ENCODE measurements at places on chromosomes 5 and 9. TPM values are rescaled to one million over a fixed set of nuclear protein-coding genes. Genes with fewer than 3 reads are reported as not detected.

Gene MEIKIN
- total RNA-seq, result not detected

Gene STKLD1
- total RNA-seq, result 0.91 TPM

Gene ANKRD18A
- 0.79 TPM for total RNA-seq

Gene SH3PXD2B
- 0.09 TPM for total RNA-seq

DNA sequence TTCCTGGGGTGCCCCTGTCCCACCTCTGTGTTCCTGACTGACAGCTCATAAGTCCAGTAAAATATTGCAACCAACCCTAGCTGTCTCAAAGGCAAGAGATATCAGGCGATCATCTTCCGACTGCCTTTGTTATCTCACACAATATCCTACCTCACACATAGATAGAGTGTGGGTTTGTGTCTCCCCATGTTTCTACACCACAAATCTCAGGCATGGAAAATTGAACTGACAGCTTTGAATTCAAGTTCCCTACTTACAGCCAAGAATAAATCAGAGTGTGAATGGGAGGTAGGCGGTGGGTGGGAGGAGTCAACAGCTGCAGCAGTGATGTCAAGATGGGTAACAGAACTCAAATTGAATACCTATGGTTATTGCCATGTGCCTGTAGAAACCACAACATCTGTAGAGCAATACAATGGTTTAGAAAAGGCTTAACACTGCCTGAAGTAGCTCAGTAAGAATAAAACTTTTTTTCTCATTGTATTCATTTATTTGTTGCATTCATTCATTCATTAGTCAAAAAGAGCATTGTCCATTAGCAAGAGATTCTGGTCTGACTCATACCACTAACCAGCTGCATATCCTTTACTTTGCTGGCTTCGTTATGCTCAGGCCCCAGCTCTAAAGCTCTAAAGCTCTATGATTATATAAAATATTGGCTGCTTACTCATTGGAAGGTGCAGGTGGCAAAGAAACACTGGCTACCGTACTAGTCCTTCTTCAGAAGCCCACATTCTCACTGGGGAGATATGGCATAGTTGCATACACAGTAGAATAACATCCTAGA, 108.2 kb upstream of the DMAC1 start:
- no peak for DNase-seq

GRCh38 chr5:14025569-14026286, 81.2 kb upstream of the DNAH5 start:
- no peak for DNase-seq

DNA sequence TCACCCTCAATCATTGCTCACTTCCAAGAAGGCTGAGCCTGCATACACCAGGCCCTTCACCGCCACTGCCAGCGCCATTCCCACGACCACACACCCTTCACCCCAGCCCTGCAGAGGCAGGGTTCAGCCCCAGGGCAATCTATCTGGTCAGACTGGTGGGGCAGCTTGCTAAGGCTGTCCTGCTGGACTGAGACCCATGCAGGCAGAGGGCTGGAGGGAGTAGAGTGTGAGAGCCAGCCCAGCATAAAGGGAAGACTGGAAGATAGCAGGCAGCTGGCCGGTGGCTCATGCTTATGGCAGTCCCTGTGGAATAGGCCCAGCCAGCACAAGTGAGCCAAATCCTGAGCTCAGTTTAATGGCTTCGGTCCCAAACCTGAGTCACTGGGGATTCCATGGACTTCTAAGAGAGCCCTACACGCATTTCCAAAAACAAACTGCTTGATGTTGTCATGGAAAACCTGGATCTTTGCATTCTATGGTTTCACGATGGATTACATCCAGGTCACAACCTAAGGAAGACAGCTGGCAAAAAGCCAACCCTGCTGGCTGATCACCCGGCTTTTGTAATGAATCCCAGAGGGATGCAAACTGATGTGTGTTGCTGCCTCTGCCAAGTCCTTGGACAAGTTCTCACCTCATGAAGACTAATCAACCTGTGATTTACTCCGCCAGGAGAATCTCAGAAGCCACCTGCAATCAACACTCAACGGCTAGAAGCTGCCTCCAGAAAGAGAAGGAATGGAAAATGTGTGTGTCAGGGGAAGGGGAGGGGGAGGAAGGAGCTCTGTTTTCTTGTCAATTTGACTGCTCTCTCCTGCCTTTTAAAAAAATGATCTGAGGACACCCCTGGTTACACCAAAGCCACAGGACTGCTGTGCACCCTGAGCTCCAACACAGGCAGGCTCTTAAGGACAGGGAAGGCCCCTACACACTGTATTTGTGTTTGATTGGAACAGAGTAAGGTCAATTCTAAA, 143.6 kb downstream of the LHFPL2 start:
- no peak for DNase-seq

Gene CATSPER3
- 0.29 TPM for total RNA-seq

- DNase-seq, result no peak
These were observed 216.1 kb downstream of the MEF2C start for GRCh38 chr5:88666761-88667495.

Gene GDF9
- total RNA-seq, result 0.68 TPM

DNA sequence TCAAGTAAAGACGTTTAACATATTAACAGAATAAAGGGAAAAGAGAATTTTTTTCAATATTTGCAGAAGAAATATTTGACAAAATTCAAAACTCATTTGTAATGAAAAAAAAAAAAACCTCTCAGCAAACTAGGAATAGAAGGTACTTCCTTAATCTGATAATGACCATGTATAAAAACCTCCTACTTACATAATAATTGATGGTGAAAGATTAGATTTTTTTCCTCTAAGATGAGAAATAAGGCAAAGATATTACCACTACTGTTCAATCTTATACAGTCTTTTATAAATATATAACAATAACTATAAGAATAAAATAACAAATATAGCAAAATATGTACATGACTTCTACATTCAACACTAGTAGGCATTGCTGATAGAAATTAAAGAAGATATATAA, 424.6 kb upstream of the KLF4 start:
- DNase-seq, result no peak

Gene IL7R
- 272 TPM for total RNA-seq

DNA sequence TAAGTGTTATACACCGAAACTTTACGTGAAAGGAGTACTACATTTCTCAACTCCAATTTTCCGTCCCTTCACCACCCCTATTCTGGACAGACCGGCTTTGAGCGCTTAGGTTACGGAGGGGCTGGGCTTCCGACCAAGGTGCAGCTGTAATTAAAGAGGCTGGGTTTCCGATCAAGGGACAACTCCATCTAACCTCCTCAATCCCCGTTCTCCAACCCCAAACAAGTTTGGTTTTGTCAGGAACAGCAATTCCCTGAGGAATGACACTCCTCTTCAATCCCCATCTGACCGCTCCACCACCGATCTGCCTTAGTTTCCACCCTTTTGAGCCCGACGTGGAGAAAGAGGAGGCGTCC, 577 bp downstream of the TUT7 start:
- DNase-seq, result no peak

Gene ECM2
- total RNA-seq, result not detected

GRCh38 chr5:148586796-148587195, 67.5 kb downstream of the HTR4 start:
- DNase-seq, result no peak

DNA sequence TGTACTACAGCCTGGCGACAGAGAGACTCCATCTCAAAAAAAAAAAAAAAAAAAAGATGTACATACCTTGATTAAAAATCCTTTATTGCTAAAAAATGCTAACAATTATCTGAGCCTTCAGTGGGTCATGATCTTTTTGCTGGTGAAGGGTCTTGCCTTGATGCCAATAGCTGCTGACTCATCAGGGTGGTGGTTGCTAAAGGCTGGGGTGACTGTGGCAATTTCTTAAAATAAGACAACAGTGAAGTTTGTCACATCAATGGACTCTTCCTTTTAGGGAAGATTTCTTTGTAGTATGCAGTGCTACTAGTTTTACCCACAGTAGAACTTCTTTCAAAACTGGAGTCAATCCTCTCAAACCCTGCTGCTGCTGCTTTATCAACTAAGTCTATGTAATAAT, 33.9 kb upstream of the OTULINL start:
- DNase-seq, result no peak

DNA sequence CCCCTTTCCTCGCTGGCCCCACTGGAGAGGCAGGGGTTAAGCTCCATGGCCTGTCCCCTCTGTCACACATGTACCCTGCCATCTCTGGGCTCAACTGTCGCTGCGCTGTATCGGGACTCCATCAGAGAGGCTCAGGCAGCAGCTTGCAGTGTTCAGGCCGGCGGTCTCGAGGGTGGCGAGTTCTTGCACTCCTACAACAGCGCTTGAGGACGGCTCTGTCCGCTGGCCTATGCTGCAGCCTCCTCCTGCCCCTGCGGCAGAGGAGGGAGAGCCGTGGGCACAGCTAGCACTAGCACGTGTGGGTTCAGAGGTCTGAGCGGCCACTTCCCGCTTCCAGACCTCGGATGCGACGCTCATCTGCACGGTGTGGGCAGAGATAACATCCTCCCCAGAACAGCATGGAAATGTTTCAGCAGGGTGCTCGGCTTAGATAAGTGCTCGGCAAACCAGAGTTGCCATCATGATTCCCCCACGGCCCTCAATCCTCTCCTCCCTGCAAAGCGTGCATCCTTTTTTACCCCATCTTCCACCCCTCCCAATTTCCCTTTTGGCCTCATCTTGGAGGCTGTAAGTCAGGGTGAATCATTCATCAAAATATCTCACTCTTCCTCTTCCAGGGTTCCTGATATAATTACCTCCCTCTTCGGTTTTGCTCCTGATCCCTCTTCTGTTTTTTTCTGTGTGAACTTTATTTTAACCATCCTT, 41.9 kb upstream of the FUBP3 start:
- no peak for DNase-seq

GRCh38 chr9:21155501-21155900, 11.0 kb downstream of the IFNA21 start:
- DNase-seq, result no peak

DNA sequence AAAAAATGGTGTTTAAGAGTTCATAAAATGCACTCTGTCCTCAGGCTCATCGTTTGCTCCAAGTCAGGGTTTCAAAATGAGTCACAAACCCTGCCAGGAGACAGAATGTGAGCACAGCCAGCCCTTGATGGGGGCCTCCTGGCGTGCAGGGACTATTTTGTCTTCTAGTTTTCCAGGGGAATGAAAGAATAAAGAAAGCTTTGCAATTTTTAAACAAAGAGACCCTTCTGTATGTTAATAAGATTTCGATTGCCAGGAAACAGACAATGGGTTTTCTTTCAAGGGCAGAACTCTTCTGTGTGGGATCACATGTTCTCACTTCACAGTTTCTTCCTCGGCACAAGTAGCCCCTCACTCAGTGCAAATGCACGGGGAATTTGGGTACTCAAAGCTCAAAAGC, 121.4 kb upstream of the C6 start:
- no peak for DNase-seq
